ENCODE measurements at places on chromosomes 2 and 18.

- DNase-seq = no peak
Observed at GRCh38 chr2:234212534-234212933, 162.0 kb downstream of the SPP2 start.

DNA sequence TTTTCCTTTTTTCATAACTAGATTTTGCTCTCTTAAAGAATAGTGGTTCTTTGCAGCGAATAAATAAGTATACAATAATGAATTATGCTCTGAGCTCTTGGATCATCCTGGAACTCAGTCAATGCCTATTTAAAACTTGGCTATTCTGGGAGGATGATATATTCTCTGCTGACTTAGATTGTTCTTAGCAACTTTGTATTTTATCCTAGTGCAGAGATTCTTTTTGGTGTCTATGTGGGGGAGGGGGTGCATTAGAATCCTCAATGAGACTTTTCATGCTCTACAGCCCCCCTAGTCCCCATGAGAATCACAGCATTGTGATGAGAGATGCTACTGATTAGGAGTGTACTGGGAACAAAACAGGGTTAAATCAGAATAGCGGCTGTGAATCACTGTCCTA is 8.8 kb upstream of the FAM98A start:
- DNase-seq = no peak

DNA sequence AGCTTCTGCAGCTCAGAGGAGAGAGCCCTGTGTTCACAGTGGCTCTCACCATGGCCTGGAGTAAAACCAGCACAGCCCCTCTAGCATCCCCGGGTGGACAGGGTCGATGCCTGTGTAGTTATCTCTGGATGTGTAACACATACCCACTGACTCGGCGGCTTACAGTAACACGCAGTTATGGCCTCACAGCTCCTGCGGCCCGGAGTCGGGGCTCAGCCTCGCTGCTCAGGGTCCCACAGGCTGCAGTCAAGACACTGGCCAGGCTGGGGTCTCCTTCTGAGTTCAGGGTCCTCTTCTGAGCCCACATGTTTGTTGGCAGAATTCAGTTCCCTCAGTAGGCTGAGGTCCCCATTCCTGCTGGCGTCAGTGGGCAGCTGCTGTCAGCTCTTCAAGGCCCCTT is 2.5 kb upstream of the RAB17 start:
- DNase-seq = no peak

- no peak for DNase-seq
Observed at GRCh38 chr2:212345966-212346365, 192.6 kb downstream of the ERBB4 start.

DNA sequence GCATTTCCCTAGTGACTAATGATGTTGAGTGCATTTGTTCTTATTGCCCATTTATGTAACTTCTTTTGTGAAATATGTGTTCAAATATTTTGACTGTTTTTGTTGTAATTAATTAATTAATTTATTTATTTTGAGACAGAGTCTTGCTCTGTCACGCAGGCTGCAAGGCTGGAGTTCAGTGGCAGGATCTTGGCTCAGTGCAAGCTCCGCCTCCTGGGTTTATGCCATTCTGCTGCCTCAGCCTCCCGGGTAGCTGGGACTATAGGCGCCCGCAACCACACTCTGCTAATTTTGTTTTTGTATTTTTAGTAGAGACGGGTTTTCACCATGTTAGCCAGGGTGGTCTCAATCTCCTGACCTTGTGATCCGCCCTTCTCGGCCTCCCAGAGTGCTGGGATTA is 71.9 kb downstream of the TAF4B start:
- DNase-seq = no peak

DNA sequence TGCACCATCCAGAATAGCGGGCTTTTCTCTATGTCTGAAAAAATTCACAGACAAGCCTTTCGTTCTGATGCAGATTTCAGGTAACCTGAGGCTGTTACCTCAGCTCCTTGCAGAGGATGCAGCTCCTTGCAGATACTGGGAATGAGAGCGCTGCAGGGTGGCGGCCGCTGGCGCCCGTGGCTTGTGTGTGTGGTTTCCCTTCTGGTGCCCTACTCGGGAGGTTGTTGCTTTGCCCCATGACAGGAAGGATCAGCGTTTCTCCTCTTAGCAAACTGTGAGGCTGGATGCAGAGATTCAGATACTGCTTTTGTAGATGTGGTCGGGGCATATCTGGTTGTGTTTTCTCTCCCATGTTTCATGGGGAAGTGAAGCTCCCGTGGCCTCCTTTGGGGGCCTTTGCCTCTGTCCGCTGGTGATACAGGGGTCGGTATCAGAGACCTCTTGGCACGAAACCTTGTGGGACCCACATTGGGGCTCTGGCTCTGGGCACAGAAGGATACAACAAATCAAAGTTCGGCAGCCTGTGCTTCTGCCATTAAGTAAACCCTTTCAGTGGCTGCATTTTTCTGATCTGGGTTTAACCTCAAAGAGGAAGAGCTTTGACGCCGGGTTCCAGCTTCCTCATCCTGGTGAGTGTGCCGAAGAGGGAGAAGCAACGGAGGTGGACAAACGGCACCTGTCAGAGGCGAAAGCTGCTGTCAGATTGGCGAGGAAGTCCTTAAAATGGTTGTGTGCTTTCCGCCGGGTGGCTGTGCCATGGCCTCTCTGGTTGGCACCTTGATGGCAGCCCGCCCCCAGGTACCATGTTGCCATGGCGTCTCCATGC is 127.8 kb downstream of the MBP start:
- DNase-seq = peak; percentile 49

GRCh38 chr2:201219328-201220096 is 36.6 kb downstream of the CASP10 start:
- no peak for DNase-seq

DNA sequence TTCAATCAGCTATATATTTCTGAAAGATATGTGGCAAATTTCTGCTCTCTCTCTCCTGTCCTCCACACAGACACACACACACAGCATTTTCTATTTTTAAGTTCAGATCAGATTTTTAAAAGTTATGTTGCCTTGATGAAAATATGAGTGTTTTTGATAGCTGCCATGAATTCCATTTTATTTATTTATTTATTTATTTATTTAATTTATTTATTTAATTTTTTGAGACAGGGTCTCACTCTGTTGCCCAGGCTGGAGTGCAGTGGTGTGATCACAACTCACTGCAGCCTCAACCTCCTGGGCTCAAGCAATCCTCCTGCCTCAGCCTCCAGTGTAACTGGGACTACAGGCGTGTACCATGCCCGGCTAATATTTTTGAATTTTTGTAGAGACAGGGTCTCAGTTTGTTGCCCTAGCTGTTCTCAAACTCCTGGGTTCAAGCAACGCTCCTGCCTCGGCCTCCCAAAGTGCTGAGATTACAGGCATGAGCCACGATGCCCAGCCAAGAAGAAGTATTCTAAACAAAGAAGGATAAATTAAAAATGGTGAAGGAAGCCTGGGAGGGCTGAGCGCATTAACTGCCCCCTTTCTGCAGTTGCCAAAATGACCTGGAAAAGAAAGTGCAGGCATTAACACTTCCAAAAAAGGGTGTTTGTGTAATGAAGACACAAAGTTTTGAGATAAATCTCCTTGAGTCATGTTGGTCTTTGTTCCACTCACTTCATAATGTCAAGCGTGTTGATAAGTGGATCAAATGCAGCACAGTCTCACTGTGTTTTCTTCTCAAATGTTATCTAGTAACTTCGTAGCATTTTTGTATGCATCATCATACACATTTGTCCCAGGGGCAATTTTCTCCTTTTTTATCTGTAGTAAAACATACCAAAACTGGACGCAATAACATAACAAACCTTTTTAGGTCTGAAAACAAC is 11.1 kb upstream of the IMPA2 start:
- no peak for DNase-seq

DNA sequence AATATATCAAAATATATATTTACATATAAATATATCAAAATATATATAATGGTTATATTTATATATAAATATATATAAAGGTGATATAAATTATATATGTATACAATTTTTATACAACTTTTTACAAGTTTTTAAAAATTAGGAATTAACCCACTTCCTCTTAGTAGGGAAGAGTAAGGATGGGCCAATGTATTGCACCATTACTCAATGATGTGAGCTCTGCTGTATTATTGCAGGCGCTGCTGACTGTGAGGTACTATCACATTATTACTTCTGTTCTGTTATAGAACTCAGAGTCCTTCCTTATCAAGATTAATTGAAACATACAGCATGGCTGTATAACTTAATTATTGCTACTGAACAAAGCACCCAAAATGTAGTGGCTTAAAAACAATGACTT is 46.0 kb downstream of the CCDC195 start:
- no peak for DNase-seq

GRCh38 chr2:219215871-219216534 is 2.8 kb downstream of the ABCB6 start:
- DNase-seq = no peak

DNA sequence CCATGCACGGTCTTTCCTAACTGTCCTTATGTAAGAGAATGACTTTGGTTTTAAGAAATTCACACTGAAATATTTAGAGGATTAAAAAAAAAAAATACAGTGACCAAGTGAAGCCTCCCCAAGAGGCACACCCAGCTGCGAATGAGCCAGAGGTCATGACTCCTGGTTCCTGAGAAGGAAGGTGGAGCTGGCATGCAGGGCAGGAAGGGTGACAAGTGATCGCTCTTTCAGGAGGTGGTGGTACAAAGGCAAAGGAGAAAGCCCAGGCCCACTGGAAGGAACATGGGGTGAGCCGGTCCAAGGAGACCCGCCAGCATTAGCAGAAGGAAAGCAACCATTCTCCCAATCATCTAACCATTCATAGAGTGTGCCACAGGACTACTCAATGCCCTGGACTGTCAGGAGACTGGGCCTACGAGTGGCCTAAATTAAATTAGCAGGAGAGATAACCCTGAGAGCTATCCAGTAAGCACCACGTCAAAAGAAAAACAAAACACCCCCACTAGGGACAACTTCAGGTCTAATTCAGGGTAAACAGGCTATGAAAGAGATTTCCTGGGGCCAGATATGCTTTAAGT is 7.8 kb downstream of the INO80C start:
- no peak for DNase-seq

DNA sequence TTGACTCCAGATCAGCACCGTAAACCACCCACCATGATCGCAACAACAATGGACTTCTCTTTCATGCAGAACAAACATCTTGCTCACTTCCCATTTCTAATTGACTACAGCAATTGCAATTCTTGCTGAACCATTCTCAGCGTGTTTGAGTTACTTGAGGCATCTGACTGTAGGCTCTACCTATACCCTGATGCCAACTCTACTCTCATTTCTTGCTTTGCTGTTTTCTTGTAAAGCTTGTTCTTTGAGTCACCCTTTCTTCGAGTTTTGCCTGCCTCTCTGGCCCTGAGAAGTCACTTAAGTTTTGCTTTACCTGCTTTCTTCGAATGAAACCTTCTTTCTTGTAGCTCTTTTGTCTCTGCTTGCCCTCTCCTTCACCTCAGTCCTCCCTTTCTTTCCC is 160.5 kb upstream of the RND3 start:
- no peak for DNase-seq

- DNase-seq = no peak
Observed at GRCh38 chr2:187546762-187547333, 7.4 kb downstream of the TFPI start.

DNA sequence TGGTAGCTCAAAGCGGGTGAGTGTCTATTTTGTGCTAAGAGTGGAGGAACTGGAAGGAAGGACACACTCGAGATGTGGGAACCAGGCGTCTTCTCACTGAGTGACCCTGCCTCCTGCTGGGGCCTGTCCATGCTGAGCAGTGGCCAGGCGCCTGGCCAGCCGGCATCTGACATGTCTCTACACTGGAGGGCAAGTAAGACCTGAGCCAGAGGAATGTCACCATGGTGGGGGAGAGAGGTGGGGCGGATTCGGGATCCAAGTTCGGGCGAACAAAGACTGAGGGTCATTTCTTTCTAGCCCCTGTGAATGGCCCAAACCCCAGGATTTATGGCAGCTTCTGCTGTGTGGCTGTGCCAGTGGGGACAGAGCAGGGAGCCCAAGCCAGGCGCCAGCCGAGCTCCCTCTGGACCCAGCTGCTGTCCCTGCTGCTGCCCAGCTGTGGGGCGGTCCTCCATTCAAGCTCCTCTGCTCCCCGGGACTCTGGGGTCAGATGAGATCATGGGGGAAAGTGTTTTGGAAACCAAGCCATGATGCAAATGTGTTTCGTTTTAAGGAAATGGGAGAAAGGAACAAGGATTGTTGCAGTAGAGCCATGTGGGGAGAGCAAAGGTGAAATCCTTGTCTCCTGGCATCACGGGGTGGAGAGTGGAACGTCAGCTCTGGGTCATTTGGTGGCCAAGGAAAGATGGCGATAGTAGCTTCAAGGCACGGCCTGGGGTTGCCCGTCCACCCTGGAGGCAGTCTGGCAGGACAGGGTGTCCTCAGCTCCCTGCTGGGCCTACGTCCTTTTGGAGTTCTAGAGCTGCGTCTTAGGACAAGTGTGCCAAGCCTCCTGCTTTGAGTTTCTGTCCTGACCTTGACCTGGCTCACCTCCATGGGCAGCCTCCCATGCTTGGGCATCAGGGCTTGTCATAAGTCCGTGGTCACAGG is 8.1 kb downstream of the ACKR3 start:
- DNase-seq = no peak

- DNase-seq = no peak
Observed at GRCh38 chr2:47751856-47752414, 31.0 kb upstream of the MSH6 start.

DNA sequence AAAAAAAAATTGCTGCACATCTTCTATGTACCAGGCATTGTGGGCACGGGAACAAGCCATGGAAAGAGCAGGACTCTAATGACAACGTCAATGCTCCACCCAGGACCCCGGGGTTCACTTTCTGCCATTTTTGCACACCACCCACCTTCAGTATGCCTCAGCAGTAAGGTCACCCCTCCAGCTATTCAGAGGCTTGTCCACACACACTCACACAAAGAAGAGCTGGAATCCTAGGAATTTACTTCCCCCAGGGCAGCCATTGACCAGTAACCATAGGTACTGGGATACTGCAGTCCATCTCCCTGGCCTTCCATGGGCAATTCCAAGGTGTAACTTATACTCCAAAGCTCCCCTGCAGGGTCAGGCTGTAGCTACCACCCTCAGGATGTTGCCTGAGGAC is 170.8 kb downstream of the SUCLG1 start:
- DNase-seq = no peak

GRCh38 chr2:102313471-102313870 is 2.1 kb downstream of the IL1RL1 start:
- no peak for DNase-seq

GRCh38 chr2:238370094-238370822 is 49.9 kb downstream of the TRAF3IP1 start:
- DNase-seq = no peak

DNA sequence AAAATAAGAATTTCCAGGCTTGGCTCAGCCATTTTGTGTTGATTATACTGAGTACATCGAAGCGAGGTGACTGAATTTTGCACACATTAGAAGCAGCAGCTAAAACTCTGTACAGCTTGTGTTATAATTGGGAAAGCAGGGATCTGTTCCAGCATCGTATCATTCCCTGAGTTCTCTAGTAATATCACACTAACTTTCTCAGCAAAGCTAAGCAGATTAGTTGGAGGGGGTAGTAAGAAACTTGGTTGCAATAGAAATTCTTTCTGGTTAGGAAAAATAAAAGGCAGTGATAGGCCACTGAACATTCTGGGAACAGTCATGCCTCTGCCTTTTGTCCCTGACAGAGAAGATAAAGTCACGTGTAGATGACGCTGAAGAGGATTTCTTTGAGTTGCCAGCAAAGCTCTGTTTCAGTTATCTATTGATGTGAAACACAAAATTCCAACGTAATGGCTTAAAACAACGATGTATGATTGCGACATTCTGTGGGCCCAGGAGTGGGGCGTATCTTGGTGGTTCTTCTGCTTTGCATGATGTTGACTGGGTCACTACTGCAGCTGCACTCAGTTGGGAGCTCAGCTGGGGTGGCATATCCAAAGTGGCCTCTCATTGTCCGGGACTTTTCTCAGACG is 202.1 kb upstream of the MEX3C start:
- no peak for DNase-seq

Data from CD4-positive, alpha-beta T cell (primary cell).